ENCODE measurements at places on chromosomes 1 and 21. TPM values are rescaled to one million over a fixed set of nuclear protein-coding genes. Genes with fewer than 3 reads are reported as not detected.

Gene FAM3B
- 0.95 TPM for total RNA-seq

Gene CRABP2
- not detected for total RNA-seq

Gene AIM2
- 0.80 TPM for total RNA-seq

Gene AADACL4
- total RNA-seq, result not detected

Gene CLCA1
- total RNA-seq, result not detected

- H3K36me3 ChIP-seq, result no peaks in the 10 kb centered on the region
- H3K27ac ChIP-seq, result no peak overlapping the region
- no peaks in the 10 kb centered on the region for H3K4me1 ChIP-seq
Measured at GRCh38 chr1:3858231-3858981, 1.1 kb downstream of the DFFB start.

DNA sequence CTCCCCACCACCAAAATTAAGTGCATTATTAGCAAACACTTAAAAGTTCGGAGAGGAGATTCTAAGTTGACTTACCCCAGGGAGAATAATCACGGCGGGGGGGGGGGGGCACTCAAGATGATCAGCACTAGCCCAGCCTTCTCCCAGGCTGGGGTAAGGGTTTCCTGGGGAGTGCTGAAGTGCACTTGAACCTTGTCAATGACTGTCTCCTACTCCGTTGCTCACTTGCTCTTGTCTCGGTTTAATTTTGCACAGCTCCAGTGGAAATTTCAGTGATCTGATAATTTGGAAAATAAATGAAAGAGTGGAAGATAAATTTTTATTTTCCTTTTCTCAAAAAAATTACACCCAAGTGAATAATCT lies 59.2 kb downstream of the PBX1 start:
- no peaks in the 10 kb centered on the region for H3K36me3 ChIP-seq
- H3K27me3 ChIP-seq, result no peaks in the 10 kb centered on the region
- DNase-seq, result no peak
- no peaks in the 10 kb centered on the region for H3K4me1 ChIP-seq
- H3K4me3 ChIP-seq, result no peak overlapping the region

DNA sequence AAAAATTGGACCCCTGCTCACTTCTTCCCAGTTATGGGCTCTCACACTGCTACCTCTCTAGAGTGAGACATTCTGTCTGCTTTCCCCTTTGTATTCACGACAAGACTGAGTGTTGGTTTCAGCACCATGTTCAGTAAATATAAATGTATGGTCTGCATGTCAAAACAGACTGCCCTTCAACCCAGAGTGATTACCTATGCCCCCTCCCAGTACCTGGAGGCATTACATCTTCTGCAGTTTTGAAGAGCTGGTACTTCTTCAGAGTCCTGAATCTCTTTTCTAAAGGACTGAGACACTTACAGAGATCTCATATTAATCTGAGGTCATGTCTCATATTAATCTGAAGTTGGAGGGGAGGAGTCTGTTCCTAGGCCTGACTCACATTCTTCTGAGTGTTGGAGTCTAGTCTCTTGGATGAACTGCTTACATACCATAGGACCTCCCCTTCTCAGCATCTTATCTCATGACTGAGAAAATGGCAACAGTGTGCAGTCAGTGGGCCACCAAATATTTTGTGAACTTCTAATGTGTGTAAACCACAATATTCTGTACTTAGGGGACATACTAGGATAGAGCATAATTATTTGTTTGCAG lies 80.3 kb downstream of the RGL1 start:
- H3K36me3 ChIP-seq, result no peaks in the 10 kb centered on the region
- H3K27me3 ChIP-seq, result no peaks in the 10 kb centered on the region
- H3K4me3 ChIP-seq, result no peak overlapping the region

DNA sequence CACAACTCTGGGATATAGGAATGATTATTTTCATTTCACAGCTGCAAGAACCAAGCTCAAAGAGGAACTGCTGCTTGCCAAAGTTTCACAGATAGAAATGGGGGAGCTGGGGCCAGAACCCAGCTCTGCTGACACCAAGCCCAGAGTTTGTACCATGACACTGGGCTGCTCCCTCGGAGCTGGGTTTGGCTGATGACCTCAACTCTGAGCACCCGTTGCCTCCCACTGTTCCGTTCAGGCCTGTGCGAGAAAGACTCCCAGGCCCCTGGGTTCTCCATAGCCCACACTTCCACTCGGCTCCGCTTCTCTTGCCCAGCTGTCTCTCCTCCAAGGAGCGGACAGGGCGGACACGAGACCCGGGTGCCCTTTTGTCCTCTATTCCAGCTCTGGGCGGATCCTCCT lies 55.2 kb downstream of the NGF start:
- H3K27me3 ChIP-seq, result no peaks in the 10 kb centered on the region
- peak overlapping the region; percentile 16 for H3K27ac ChIP-seq
- DNase-seq, result peak; percentile 22
- H3K4me3 ChIP-seq, result no peak overlapping the region

DNA sequence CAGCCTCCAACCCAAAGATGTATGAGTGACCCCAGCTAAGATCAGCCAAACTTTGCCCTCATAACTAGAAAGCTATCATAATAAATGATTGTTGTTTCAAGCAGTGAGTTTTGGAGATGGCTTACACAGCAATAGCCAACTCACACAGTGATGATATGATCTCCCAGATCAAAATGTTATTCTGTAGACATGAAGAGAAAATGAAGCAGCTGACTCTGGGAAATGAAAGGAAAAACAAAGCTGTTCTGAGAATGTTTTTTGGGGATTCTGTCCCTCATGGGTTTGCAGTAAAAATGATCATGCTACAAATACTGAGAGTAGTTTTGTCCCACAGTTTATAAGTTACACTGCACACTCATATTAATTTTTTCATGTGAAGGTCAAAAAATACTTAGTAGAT lies 617.8 kb downstream of the MRPL39 start:
- H3K36me3 ChIP-seq, result no peaks in the 10 kb centered on the region
- no peaks in the 10 kb centered on the region for H3K27me3 ChIP-seq
- no peak overlapping the region for H3K27ac ChIP-seq
- DNase-seq, result no peak

DNA sequence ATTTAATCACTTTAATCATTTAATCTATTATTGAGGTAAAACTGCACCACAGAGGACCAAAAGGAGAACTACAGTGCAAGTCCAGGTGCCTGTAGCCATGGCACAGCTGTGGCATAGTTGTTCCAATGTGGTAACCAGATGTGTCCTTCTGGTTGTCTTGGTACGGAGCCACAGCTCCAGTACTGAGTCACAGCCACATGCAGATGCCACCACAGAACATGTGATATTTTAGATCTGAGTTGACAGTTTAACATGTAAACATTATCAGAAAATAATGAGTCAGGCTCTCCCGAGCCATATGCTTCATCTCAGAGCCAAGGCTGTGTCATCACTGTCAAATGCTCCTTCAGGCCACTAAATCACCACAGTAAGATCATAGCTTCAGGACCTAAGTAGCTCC lies 56.4 kb upstream of the RGS7 start:
- H3K4me3 ChIP-seq, result no peak overlapping the region
- no peaks in the 10 kb centered on the region for H3K36me3 ChIP-seq
- no peak overlapping the region for H3K27ac ChIP-seq
- no peak for DNase-seq
- no peaks in the 10 kb centered on the region for H3K4me1 ChIP-seq

DNA sequence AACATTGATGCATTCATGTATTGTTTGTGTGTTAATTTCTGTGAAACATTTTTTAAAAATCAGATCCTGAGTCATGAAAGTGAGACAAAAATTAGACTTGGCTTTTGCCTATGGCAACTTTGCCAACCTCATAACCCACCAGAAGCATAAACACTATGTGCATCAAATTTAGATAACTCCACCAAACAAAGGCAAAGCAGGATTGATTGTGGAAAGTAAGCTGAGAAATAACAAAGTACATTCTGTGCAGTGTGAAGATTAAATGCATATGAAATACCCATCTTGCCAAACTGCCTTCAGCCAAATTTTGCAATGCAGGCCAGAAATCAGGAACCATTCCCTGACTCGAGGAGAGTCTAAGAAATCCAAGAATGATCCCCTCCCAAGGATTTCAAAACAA lies 493.4 kb downstream of the AJAP1 start:
- H3K4me1 ChIP-seq, result no peaks in the 10 kb centered on the region
- no peak overlapping the region for H3K4me3 ChIP-seq
- DNase-seq, result no peak
- H3K36me3 ChIP-seq, result no peaks in the 10 kb centered on the region

GRCh38 chr1:67468066-67468718 lies 38.0 kb upstream of the SERBP1 start:
- H3K4me1 ChIP-seq, result no peaks in the 10 kb centered on the region
- no peaks in the 10 kb centered on the region for H3K27me3 ChIP-seq
- no peak overlapping the region for H3K4me3 ChIP-seq
- no peaks in the 10 kb centered on the region for H3K36me3 ChIP-seq

- no peaks in the 10 kb centered on the region for H3K36me3 ChIP-seq
- no peak overlapping the region for H3K4me3 ChIP-seq
- no peaks in the 10 kb centered on the region for H3K4me1 ChIP-seq
- DNase-seq, result no peak
Measured at GRCh38 chr1:207430602-207431001, 23.5 kb upstream of the CR2 start.

GRCh38 chr1:17186216-17186909 lies 18.6 kb upstream of the PADI1 start:
- H3K4me1 ChIP-seq, result no peaks in the 10 kb centered on the region
- no peaks in the 10 kb centered on the region for H3K36me3 ChIP-seq
- H3K27me3 ChIP-seq, result no peaks in the 10 kb centered on the region
- H3K4me3 ChIP-seq, result no peak overlapping the region
- no peak for DNase-seq

- no peak overlapping the region for H3K4me3 ChIP-seq
- no peaks in the 10 kb centered on the region for H3K36me3 ChIP-seq
- H3K4me1 ChIP-seq, result no peaks in the 10 kb centered on the region
Measured at GRCh38 chr1:31497601-31498000, 78.7 kb upstream of the TINAGL1 start.

DNA sequence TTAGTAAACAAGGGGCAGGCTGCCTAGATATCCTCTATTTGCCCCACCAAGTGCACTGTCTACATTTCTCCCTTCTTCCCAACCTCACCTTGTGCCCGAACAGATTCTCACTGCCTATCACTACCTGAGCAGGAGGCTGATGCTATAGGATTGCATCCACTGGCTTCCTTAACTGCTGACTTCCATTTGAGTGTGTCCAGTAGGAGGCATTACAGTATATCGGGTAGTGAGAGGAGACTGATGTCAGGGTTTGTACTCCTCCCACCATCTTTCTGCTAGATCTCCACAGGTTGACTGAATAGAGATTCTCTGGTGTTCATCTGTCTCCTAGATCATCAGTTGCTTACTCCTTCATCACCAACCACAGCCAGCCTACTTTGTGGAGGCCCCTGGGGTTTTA lies 796.3 kb downstream of the LRRIQ3 start:
- no peak overlapping the region for H3K4me3 ChIP-seq
- no peaks in the 10 kb centered on the region for H3K27me3 ChIP-seq
- DNase-seq, result no peak

DNA sequence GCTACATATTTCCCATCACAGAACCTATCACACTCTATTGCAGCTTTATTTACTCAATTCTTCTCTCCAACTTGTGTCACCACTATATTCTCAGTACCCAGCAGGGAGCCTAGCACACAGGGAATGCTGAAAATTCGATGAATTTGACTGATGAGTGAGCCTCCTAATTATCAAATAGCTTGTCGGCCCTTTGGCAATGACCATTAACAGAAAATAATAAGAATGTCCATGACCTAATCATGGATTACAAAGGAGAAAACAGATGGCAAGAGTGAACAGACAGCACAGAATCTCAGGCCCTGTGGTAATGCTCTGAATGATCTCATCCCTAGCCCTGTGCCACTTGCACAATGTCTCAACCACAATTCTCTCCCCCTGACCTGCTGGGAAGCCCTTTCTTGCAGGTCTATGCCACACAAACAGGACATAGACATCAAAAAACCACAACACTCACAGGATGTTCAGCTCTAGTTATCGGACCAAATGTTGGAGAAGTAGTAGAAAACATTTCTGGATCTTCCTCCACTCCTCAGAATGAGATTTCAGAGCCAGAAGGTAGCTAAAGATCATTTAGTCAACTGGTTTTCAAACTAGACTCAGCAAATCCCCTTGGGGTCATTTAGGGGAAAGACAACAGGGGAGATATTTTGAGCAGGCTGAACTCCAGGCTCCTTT lies 68.4 kb downstream of the LUZP1 start:
- H3K27me3 ChIP-seq, result no peaks in the 10 kb centered on the region
- no peaks in the 10 kb centered on the region for H3K36me3 ChIP-seq
- no peak overlapping the region for H3K4me3 ChIP-seq

- H3K36me3 ChIP-seq, result no peaks in the 10 kb centered on the region
Measured at GRCh38 chr1:61604261-61604660, 120.7 kb downstream of the TM2D1 start.

- H3K36me3 ChIP-seq, result peaks cover 52% of the 10 kb centered on the region
- H3K27me3 ChIP-seq, result no peaks in the 10 kb centered on the region
- H3K4me1 ChIP-seq, result no peaks in the 10 kb centered on the region
- DNase-seq, result no peak
Measured at GRCh38 chr1:8354038-8354437, 36.1 kb downstream of the SLC45A1 start.

DNA sequence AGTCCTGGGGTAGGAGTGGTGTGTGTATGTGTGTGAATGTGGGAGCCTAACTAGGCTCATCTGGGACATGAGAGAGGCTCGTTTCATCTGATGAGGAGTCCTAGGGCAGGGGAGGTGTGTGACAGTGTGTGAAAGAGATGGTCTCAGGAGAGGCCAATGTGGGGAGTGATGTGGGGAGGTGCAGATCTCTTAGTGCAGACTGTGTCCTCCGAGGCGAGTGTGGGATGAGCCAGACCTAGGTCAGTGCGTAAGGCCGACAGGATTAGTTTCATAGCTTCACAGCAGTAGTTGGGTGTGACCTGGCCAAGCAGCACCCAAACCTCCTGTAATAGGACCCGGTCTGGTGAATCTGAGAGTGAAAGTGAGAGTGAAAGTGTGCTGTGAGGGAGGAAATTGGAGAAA lies 94.7 kb downstream of the LIPI start:
- no peak overlapping the region for H3K4me3 ChIP-seq
- DNase-seq, result no peak
- H3K27ac ChIP-seq, result no peak overlapping the region
- H3K27me3 ChIP-seq, result no peaks in the 10 kb centered on the region
- H3K4me1 ChIP-seq, result no peaks in the 10 kb centered on the region
- no peaks in the 10 kb centered on the region for H3K36me3 ChIP-seq

GRCh38 chr21:15080526-15080925 lies 15.7 kb upstream of the NRIP1 start:
- no peak overlapping the region for H3K27ac ChIP-seq
- no peaks in the 10 kb centered on the region for H3K27me3 ChIP-seq
- no peaks in the 10 kb centered on the region for H3K36me3 ChIP-seq
- peaks cover 6% of the 10 kb centered on the region for H3K4me1 ChIP-seq
- H3K4me3 ChIP-seq, result no peak overlapping the region

DNA sequence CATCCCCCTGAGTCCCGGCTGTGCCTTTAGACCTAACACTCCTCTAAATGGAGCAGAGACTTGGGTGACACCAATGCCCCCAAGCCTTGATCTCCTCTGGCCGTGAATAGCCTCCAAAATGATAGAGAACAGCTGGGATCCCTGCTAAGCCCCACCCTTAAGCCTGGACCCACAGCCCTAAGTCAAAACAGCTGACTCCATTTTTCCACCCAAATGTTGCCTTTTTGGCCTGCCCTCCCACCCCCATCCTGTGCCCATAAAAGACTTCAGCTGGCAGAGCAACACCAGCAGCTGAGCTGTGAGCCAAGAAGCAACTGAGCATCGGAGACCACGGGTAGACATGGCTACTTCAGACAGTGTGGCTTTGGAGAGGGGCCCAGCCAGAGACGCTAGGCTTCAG lies 420.8 kb downstream of the NPHP4 start:
- no peaks in the 10 kb centered on the region for H3K4me1 ChIP-seq
- no peak for DNase-seq
- no peak overlapping the region for H3K27ac ChIP-seq
- H3K4me3 ChIP-seq, result no peak overlapping the region
- H3K36me3 ChIP-seq, result no peaks in the 10 kb centered on the region

- no peak overlapping the region for H3K27ac ChIP-seq
- H3K4me1 ChIP-seq, result no peaks in the 10 kb centered on the region
Measured at GRCh38 chr1:90613371-90613770, 103.7 kb downstream of the BARHL2 start.

All from right lobe of liver (tissue), 6 donors.